ENCODE measurements at places on chromosomes 16 and 17. TPM values are rescaled to one million over a fixed set of nuclear protein-coding genes. Genes with fewer than 3 reads are reported as not detected.

NUFIP2 gene
- total RNA-seq = 36.4 TPM

TUBB3 gene
- 599 TPM for total RNA-seq

- DNase-seq = no peak
Measured at GRCh38 chr16:75558846-75559401, 2.9 kb upstream of the TMEM231 start.

TNFRSF13B gene
- total RNA-seq = not detected

DLX3 gene
- 0.04 TPM for total RNA-seq

DNA sequence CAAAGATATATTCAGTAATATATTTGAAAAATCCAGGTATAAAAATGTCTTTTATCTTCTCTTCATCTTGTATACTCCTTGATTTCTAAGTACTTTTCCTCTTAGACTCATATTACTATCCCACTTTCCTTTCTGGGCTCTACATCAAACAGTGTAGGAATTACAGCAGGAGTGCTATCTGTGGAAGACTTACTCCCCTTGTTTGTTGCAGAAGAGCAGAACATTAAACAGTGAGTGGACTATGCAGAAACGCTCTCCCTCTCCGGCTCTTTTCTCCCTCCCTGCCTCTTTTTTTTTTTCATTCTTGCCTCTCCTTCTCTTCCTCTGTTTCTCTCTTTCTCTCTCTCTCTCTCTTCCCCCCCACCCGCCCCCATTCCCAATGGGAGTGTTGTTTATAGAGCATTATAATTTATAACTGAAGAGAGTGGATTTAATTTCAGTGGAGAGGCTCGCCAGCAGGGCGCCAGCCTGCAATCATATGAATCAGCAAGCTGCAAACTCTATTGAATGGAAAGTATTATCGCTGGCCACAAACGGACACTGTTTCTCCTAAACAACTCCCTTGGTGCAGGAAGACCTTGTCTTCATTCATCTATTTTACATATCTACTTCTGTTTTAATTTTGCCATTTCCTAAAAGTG, 242.3 kb upstream of the TBX2 start:
- no peak for DNase-seq

GRCh38 chr17:11909348-11909747, 87.9 kb downstream of the ZNF18 start:
- no peak for DNase-seq

DNA sequence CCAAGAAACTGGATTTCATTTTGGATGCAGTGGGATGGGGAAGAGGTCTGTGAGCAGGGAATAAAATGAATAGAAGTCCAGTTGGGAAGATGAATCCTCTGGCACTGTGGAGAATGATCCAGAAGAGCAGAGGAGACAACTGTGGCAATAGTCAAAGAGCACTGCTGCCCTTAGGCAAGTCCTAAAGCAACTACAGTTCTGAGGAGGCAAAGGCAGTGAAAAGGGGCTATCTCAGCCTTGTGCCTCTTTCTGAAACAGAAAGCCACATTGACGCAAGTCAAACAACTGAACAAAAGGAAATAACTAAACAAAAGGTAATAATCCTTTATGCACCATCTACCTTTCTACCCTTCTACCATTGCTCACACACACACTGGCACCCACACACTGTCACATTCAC, 238.0 kb upstream of the AXIN2 start:
- no peak for DNase-seq

DNA sequence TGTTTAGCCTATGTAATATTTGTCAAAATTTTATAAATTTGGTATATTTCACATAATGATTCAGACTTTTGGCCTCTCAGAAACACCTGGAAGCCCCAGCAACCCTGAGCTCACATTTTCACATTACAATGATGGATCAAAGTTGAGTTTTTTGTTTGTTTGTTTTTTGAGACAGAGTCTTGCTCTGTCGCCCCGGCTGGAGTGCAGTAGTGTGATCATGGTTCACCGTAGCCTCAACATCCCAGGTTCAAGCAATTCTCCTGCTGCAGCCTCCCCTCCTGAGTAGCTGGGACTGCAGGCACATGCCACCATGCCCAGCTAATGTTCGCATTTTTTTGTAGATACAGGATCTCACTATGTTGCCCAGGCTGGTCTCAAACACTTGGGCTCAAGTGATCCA, 10.6 kb upstream of the VAT1L start:
- DNase-seq = no peak

- no peak for DNase-seq
Measured at GRCh38 chr16:35184356-35184870, 1725.0 kb downstream of the TP53TG3F start.

GRCh38 chr16:79587897-79588296, 12.6 kb downstream of the MAF start:
- DNase-seq = no peak

GRCh38 chr16:85577899-85578598, 35.1 kb upstream of the GSE1 start:
- no peak for DNase-seq

DNA sequence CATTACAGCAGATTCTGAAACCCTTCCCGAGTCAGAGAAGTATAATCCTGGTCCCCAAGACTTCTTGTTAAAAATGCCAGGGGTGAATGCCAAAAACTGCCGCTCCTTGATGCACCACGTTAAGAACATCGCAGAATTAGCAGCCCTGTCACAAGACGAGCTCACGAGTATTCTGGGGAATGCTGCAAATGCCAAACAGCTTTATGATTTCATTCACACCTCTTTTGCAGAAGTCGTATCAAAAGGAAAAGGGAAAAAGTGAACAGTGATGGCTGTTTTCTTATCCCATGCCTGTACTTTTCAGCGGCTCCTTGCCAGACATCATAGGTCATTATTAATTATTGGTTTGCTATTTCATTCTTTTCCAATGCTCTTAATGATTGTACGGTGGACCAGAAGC, 28.1 kb downstream of the ERCC4 start:
- no peak for DNase-seq

DNA sequence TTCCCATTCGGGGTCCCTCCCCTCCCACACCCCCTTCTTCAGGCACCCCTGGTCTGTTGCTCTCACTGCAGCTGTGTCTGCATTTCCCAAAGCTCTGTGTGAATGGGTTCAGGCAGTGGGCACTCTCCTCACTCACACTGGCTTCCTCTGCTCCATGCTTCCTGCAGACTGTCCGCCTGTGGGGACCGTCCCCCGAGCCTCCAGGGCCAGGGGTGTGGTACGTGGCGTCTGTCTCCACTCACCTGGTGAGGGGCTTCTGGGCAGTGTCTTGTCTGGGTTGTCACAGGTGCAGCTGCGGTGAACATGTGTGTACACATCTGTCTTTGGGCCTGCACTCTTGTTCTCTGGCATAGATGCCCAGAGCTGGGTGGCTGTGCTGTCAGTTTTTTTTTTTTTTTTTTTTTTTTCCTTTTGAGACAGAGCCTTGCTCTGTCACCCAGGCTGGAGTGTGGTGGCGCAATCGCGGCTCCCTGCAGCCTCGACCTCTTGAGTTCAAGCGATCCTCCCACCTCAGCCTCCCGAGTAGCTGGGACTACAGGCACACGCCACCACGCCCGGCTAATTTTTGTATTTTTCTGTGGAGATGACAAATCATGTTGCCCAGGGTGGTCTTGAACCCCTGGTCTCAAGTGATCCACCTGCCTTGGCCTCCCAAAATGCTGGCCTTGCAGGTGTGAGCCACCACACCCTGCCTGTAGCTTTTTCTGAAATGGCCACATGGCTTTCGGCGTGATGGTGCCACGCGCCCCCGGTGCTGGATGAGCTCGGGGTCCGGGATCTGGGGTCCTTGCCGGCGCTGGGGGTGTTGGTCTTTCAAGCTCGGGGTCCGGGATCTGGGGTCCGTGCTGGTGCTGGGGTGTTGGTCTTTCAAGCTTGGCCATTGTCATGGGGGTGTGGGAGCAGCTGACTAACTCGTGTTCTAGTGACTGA, 56.5 kb upstream of the ZNF750 start:
- DNase-seq = no peak

PIPOX gene
- 0.34 TPM for total RNA-seq

DPEP1 gene
- 3.1 TPM for total RNA-seq

VTN gene
- not detected for total RNA-seq

DNA sequence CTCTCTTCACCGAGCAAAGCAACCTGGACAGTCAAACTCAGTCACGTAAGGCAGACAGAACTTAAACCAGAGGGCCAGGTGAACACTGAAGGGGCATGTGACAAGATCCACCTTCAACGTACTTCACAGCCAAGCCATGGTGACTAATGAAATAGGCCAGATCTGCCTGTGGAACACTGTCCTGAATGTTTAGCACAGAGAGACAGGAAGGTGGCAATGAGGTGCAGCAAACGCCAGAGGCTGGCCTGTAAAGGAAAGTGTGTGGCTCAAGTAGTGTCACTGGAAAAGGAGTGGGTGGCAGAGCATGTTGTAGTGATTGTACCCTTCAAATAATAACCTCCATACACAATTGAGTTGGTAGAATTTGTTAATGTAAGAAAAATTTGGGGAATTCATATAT, 38.1 kb downstream of the SLC6A4 start:
- DNase-seq = no peak

- DNase-seq = no peak
Measured at GRCh38 chr16:65700596-65700995, 578.7 kb upstream of the CDH11 start.
